Caco-2 (cell line): ENCODE measurements at places on chromosomes 6 and 20.

GRCh38 chr6:137950581-137950980, 83.5 kb downstream of the TNFAIP3 start:
- no peak for DNase-seq

- no peak for DNase-seq
Observed at GRCh38 chr6:69880601-69881000, 14.2 kb downstream of the COL19A1 start.

GRCh38 chr6:40517654-40518053, 69.5 kb downstream of the LRFN2 start:
- DNase-seq: no peak

DNA sequence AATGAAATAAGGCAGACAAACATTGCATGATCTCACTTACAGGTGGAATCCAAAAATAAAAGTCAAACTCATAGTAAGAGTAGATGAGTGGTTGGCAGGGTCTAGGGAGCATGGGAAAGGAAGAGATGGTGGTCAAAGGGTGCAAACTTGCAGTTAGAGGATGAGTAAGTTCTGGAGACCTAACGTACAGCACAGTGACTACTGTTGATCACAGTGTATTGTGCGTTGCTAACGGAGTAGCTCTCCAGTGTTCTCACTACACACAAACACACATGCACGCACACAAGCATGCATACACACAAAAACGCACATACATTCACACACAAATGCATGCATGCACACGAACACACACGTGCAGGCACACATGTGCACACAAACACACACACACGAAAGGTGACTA, 54.9 kb downstream of the LY86 start:
- DNase-seq: no peak

- DNase-seq: no peak
Observed at GRCh38 chr20:49231471-49231870, 12.3 kb downstream of the DDX27 start.

GRCh38 chr6:30130887-30131862, 4.8 kb upstream of the TRIM40 start:
- DNase-seq: peak; percentile 83

DNA sequence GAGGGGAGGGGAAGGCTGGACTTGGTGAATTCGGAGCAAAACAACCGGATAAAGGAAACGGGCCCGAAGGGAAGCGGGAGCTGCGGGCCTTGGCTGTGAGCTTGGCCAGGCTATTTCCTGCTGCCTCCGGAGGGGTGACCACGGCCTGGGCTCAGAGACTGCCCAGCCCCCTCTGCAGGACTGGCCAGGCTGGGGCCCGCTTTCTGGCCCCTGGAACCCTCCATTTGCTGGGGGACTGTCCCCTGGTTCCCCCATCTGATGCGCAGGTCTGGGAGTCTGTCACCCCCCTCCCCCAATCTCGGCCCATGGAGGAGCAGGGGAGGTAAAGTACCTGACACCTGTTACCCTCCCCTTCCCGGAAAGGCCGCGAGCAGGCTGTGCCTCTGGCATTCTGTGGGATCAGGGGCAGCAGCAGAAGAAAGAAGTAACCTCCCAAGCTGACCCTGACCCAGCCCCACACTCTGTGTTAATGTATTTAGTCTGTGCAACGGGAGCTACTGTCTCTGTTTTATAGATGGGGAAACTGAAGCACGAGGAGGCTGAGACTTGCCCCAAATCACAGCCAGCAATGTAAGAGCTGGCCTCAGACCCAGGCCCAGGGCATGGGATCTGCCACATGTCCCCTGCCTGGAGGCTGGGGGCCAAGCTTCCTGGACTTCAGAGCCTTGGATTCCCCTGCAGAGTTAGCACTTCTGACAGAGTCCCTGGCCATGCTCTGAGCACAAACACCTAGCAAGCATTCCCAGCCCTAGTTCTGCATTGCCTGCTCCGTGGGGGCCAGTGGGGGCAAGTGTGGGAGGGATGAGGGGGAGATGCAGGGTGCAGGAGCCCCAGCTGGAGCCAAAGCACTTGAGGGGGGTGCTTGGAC, 3.5 kb downstream of the C20orf204 start:
- DNase-seq: peak; percentile 58

GRCh38 chr20:57738484-57738883, 28.7 kb upstream of the PMEPA1 start:
- peak; percentile 30 for DNase-seq

DNA sequence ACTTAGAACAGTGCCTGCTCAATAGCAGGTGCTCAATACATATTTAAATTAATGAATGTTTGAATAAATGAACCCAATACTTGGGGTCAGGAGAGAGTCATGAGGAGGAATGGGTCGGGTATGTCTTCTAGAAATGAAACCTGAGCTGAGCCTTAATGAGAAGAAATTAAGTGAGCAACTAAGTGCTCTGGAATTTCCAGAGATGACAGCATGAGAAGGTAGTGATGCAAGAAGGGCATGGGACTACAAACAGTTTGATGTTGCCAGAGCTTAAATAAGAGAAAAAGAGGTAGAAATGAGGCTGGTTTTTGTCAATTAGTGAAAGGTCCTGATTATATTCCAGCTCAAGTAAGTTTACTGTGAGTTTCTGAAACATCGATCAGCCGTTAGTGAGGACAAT, 82.9 kb downstream of the PDE10A start:
- DNase-seq: no peak

GRCh38 chr6:43184268-43184985, 2.4 kb downstream of the CUL9 start:
- DNase-seq: no peak

- DNase-seq: no peak
Observed at GRCh38 chr20:58897488-58897887, 45.0 kb downstream of the GNAS start.

DNA sequence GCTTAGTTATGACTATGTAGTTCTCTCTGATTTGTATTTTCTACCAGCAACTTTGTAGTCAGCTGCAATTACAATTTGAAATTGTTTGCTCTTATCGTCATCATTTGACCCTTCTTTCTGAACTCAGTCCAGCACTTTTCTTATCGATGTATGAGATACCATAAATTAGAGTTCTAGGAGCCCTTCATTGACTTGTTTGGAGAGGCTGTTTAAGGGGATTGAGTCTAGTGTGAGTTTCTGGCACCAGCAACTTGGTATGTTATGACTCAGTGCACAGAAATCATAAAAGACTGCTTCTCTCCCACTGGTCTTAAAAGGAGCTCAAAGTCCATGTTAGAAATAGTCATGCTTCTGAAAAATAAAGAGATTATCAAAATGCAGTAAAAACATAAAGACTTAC, 190.3 kb downstream of the TENT5A start:
- DNase-seq: peak; percentile 60

GRCh38 chr6:40395066-40395697, 192.0 kb downstream of the LRFN2 start:
- DNase-seq: no peak

DNA sequence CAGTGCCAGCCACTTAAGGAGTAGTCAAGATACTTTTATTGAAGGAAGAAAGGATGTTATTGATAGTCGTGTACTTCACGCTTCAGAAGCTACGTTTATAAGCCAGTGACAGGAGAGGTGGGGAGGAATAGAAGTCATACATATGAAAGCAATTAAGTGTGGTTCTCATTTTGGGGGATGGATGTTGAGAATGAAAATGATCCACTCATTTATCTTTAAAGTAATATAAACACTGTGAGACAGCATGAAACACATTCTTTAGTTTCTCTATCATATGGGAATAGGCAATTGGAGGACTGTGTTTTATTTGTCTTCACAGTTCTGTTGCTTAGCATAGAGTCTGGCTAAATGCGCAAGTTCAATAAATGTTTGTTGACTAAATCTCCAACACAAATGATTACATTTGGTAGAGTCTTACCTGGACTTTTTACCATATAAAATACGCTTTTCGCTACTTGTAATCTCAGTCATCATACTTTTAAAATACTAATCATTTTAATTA, 35.2 kb downstream of the AK9 start:
- DNase-seq: no peak

DNA sequence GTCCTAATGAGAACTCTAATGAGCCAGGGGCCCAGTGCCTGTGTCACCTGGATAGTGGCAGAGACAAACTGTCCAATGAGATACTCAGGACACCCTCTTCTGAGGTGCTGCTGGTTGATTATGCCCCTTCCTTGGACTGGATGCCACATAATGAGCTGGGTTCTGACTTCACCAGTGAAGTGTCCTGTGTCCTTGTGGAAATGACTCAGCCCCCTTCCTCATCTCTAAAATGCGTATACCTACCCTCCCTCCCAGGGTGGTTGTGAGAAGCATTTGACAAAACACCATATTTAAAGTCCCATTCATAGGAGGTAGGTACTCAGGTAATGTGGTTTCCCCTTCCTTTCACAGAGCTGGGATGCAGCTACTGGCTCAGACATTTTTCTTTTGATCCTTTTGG, 28.4 kb upstream of the RNF24 start:
- DNase-seq: no peak

GRCh38 chr6:127547215-127547614, 28.1 kb upstream of the MTCL3 start:
- DNase-seq: no peak

GRCh38 chr6:26521600-26522391, 16.4 kb upstream of the HMGN4 start:
- DNase-seq: peak; percentile 92

DNA sequence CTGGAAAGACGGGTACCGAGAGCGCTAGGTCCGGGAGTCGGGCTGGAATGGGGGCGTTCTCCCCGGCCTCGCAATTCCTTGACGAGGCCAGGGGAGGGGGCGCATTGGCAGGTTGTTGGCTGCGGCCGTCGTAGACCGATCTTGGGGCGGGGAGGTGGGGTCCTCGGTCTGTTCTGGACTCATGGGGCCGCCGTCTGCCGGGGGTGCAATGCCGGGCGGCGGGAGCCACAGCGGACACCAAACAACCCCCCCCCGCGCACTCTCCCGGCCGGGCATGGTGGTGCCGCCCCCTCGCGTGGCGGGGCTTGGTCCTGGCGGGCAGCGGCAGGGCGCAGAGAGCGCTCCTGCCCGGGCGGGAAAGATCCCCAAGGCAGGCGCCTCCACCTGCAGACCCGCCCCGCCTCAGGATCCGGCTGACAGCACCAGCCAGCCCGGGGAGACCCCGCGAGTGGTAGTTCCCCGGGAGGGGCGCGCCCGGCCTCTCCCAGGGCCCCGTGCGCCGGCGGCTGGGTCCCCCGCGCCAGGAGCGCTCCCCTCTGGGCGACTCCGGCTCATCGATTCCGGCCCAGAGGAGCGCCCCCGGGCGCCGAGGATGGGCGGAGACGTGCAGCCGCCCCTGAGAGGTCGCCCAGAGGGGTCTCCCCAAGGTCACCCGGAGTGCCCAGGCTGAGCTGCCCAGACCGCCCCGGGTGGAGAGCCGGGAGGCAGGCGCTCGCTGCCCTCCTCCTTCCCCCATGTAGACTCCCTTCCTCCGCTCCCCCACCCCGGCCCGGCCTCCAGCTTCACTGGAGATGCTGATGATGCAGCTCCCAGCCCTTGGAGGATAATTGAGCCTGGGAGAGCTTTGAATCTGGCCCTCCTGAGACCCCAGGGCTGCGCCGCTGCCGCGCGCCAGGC, 709 bp downstream of the PPP1R16B start:
- DNase-seq: no peak

DNA sequence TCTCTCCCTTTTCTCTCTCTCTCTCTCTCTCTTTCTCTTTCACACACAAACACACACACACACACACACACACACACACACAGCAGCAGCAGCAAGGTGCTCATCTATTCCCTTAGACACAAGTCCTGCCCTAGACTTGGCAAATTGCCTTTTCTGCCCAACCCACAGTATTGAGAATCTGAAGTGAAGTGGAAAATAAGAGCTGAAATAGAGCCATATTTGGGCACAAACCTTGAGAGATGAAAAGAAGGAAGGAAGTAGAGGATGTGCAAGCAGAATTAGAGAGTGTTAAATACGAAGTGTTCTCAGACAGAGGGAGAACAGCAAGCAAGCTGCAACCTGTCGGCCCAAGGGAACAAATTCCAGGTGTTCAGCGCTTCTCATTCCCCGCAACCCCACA, 557.5 kb upstream of the NOX3 start:
- DNase-seq: no peak

GRCh38 chr20:22572023-22572422, 12.3 kb downstream of the FOXA2 start:
- no peak for DNase-seq

DNA sequence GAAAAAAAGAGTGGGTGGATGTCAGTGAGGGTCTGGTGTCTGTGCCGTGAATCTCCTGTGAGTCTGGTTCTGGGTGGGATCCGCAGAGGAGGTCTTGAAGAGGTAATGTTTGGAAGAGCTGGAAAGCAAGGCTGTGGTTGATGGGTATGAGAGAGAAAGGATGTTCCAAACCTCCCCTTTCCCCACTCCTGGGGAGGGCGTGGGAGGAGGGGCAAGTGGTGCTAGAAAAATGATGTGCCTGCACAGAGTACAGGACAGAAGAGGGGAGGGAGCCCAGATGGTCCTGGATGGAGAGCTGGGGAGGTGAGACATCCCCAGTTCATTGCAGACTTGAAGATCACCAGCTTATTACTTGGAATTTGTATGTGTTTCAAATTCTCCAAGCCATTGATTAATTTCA, 3.1 kb downstream of the CNPY3 start:
- DNase-seq: no peak

DNA sequence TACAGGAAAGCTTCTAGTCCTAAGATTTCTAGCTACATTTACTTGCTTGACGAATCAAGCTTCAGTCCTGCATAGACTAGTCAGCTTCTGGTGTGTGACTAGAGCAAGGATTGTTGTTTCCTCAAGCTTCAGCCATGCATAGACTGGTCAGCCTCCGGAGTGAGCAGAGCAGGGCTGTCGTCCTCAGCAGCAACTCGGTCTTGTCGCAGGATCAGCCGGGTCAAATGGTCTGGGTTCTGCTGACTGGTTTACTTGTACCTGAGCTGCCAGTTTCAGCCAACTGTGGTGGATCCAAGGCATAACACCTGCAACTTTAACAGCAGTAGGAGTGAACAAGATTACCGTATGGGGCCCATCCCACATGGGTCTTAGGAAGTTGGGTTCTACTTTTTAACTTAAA, 10.8 kb upstream of the GMPR start:
- no peak for DNase-seq

DNA sequence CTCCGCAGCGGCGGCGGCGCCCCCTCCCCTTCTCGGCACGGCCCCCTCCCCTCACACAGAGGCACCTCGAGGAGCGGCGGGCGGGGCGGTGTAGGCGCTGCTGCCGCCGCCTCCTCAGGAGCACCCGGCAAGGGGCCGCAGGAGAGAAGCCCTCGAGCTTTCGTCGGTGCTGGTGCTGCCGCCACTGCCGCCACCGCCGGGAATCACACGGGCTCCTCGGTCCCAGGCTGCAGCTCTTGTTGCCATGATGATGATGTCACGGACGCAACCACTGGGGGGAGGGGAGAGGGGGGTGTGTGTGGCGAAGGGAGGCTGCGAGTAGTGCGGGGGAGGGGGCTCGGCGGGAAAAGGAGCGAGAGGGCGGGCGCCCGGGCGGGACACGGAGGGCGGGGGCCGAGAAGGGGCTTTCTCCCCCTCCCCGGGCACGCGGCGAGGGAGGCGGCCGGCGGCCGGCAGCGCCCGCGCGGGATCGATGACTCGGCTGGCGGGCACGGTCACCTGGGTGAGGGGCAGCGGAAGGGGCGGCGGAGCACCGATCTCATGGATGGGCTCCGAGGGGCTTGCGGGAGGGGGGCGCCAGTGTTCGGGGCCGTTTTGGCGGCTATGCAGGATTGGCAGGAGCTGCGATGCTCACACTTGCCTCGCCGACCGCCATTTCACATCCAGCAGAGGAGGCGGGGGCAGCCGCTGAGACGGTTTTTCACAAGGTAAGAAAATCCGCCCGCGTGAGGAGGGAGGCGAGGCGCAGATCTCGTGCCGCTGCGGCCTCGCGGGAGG, at the start of gene REV3L:
Gene REV3L (minus strand): TSS at position 260 of the 777 bp plus-strand sequence. CDS start 330 bp downstream, outside the sequence.
- peak; percentile 95 for DNase-seq

GRCh38 chr20:47929368-47930115, 144.3 kb upstream of the SULF2 start:
- DNase-seq: no peak
